NCI-H2171 treated with DMSO at 0.1 percent for 48 hours (cell line): ENCODE measurements at places on chromosomes 6 and 20.

- DNase-seq = no peak
These were observed 246.3 kb downstream of the OGFRL1 start for GRCh38 chr6:71534921-71535320.

GRCh38 chr6:1872649-1873131 lies 263.0 kb downstream of the FOXC1 start:
- peak; percentile 95 for DNase-seq

GRCh38 chr6:127267646-127268625 lies 1.3 kb downstream of the RNF146 start:
- DNase-seq = no peak

- no peak for DNase-seq
These were observed 739.3 kb downstream of the COL12A1 start for GRCh38 chr6:74466572-74466971.

DNA sequence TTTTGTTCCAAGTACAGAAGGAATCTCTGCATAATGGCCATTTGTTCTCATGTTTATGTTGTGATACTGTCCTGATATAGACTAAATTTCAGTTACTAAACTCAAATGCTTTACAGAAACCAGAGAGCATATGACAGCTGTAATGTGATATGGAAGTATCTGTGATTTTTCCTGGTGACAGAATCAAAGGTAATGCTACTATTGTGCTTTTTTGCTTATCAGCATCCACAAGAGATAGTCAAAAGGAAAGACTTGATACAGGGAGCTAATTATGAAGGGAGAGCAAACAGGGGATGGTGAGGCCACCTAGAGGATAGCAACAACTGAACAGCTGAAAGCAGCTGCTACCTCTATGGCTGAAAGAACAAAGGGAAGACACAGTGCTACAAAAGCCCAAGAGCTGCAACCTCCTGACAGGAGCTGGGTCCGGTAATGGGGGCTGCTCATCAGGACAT lies 181.4 kb downstream of the PHF3 start:
- peak; percentile 46 for DNase-seq

- DNase-seq = peak; percentile 94
These were observed 128.2 kb upstream of the SIM1 start for GRCh38 chr6:100592929-100593328.

GRCh38 chr6:121584586-121585369 lies 149.3 kb downstream of the GJA1 start:
- DNase-seq = no peak

GRCh38 chr20:328975-329695 lies 3.8 kb downstream of the SOX12 start:
- DNase-seq = no peak

- DNase-seq = no peak
These were observed 170.4 kb downstream of the HTR1B start for GRCh38 chr6:77292564-77293546.
